ENCODE measurements at places on chromosomes 3 and 15.

DNA sequence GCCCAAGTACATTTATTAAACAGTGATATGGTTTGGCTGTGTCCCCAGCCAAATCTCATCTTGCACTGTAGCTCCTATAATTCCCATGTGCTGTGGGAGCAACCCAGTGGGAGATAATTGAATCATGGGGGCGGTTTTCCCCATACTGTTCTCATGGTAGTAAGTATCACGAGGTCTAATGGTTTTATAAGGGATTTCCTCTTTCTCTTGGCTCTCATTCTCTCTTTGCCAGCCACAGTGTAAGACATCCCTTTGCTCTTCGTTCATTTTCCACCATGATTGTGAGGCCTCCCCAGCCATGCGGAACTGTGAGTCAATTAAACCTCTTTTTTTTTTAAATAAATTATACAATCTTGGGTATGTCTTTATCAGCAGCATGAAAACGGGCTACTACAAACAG lies 228.0 kb upstream of the TP63 start:
- no peak for DNase-seq

- DNase-seq, result no peak
Measured at GRCh38 chr3:187919544-187919943, 174.3 kb upstream of the BCL6 start.

DNA sequence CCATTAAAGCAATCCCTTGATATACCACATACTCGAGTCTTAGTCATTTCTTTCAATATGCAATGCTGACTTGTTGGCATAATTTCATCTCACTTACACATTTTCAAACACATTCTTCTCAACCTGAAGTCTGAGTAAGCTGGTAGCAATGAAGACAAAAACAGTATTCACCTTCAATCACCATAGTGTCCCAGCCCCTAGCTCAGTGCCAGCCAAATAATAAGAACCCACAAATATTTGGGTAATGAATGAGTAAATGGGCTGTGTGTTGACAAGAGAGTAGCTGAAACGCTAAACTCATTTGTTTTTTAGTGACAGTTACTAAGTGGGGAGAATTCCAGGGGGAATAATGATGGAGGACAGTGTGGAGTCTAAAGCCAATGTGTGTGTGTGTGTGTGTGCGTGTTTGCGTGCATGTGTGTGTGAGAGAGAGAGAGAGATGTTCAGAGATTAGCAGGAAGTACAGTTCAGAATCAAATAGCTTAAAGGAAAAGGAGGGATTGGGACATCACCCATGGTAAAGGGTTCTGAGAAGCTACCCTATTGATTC lies 165.7 kb downstream of the GAP43 start:
- peak; percentile 99 for DNase-seq

- peak; percentile 62 for DNase-seq
Measured at GRCh38 chr15:48644827-48645557, 517 bp downstream of the FBN1 start.

DNA sequence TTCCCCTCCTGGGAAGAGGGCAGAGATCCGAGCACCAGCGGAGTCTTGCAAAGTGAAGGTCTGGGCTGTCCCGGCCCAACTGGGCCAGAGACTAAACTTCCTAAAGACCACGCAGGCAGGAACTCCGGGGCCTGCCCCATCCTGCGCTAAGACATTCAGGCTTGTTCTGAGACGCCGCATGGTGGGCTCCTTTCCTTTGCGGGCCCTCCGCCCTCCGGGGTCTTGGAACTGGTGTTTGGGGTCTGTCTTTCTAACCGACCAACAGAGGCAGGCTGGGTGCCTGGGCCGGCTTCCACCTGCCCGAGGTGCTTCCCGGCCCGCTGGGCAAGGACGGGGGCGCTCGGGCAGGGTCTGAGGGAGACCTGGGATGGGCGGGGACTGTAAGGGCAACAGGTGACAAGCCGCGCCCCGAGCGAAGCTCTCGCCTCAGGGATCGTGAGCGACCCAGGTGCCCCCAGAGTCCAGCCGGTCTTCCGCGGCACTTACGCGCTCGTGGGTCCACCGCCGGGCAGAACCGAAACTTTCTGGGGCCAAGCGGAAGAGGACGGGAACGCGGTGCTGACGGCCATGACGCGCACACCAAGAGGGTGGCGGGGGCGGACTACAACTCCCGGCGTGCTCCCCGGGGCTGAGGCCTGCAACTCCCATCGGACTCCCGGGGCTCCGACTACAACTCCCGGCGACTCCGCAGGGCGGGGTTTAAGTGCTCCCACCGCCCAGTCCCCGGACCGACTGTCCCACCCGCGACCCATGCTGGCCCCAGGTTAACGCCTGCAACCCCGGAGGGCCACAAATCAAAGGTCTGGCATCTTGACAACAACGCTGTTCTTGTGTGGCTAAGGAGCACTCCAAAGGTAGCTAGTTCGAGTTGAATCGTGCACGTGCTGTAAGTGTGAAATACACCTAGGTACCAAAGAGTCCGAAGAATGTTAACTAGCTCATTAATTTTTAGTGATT lies at the start of gene FYCO1:
TSS of gene FYCO1 (minus strand) at position 589 of the 957 bp plus-strand sequence. CDS start 10,914 bp downstream, outside the sequence.
- DNase-seq, result peak; percentile 88

Measured in fibroblast of skin of scalp (primary cell).